ENCODE measurements at places on chromosomes 4 and X.

GRCh38 chr4:38236003-38236402 is 275.8 kb downstream of the PTTG2 start:
- DNase-seq = no peak

DNA sequence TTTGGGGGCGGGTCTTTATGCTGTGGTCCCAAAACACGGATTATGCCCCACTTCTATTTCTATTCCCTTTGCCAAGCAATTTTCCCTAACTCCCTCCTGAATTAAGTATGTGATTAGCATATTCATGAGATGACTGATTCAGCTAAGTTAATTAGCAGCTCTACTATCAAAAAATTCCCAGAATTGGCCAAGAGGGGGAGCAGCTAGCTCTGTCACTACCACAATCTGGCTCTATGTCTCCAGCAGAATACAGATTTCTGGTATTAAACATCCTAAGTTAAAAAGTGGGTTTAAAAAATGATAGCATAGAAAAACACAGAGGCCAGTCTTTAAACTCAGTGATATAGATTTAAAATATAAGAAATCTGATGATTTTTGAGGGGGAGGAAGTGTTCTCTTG is 80.3 kb downstream of the GPC4 start:
- DNase-seq = no peak

GRCh38 chr4:37852376-37852775 is 25.9 kb downstream of the PGM2 start:
- DNase-seq = no peak

GRCh38 chr4:183903021-183903760 is 1.9 kb upstream of the STOX2 start:
- no peak for DNase-seq

DNA sequence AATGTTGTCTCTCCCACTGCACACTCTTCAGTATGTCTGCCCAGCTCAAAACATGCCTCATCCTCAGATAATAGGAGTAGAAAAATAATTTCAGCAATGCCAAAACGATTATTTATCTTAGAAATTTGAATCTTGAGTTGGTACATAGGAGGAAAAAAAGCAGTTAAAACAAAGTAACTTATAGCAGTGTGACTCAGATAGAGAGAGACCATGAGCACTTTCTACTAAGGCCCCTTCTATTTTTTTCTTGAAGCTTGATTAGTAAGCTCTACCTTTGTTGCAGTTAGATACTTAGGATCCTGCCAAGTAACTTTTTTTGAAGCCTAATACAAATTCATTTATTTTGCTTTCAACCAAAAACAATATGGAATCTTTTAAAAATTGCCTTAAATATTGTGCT is 212.3 kb downstream of the MAD2L1 start:
- no peak for DNase-seq

GRCh38 chr4:155972098-155972497 is 18.4 kb upstream of the CTSO start:
- no peak for DNase-seq

DNA sequence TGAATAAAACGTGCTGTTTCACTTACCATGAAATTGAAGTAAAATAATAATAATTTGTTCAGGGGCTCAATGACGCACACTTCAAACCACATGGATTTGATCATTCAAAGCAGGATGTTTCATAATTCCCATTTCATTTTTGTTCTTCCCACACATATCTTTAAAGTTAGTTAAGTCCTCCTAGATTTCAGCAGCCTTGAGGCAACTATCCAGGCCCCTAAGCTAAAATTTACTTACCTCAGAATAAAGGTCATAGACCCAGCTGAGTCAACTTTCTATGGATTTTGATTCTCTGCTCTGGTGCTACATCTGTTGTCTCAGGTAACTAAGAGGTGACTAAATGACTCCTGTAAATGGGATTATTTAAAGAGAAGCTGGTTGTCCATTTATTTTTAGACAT is 25.0 kb downstream of the GPR174 start:
- no peak for DNase-seq

DNA sequence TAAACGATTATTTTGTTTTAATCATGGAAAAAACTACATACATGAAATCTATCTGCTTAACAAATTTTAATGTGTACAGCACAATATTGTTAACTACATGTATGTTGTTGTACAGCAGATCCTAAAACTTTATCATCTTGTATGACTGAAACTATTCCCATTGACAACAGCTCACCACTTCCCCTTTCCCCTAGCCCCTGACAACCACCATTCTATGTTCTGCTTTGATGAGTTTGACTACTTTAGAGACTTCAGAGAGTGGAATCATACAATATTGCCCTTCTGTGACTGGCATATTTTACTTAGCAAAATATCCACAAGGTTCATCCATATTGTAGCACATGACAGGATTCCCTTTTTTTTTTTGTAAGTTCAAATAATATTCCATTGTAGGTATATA is 185.9 kb downstream of the CFAP299 start:
- no peak for DNase-seq

DNA sequence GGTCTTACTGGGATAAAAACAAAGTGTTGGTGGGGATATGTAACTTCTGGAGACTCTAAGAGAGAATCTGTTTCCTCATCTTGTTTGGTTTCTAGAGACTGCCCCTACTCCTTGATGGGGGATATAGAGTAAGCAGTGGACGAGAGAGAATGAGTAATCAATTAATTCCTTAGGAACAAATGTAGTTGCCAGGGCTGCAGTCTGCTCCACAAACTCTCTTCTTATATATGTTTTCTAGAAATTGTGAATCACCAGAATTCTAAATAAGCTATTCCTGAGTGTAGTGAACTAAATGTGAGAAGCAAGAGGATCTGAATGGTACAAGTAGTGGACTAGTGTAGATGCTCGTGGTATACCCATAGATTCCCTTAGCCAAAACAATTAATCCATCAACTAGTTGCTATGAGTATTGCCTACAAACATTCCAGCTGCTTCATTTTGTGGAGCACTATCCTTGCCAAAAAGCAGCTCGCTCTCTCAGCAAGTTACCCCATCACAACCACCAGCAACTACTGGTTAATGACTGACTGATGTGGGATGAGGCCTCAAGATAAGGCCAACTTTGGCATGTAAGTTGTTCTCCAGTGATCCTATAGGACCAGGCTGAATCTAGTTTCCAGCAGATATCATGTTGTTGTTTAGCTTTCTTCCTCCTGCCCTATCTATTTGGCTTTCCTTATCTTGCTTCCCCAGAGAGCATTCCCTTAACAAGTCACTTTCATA is 273.0 kb downstream of the SLC7A11 start:
- DNase-seq = no peak

DNA sequence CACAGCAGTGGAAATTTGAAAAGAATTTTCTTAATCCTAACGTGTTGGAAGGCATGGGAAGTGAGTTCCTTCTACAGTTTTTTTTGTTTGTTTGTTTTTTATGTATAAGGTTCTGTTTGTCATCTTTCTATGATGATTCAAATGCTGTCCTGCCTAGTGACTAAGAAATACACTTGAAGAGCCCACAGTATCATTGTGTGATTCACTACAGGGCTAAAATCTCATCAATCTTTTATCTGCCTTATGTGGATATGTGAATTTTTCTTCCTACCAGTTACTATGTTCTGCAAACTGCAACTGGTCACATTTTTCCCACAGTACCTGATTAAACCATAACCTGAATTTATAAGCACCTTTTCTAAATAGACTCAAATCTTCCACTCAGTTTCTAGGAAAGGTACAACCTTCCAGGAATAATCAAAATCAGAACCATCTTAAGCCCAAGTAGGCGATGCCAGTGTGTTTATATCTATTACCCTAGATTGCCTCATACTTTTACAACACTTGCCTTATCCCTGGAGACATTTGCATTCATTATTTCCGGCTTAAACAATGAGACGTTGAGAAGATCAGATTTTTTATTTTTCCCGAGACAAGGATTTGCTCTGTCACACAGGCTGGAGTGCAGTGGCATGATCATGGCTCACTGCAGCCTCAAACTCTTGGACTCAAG is 214.6 kb upstream of the GALNT7 start:
- no peak for DNase-seq

- DNase-seq = no peak
Measured at GRCh38 chr4:4364061-4364460, 22.8 kb upstream of the NSG1 start.

GRCh38 chrX:139692908-139693307 is 15.1 kb downstream of the MCF2 start:
- DNase-seq = no peak

DNA sequence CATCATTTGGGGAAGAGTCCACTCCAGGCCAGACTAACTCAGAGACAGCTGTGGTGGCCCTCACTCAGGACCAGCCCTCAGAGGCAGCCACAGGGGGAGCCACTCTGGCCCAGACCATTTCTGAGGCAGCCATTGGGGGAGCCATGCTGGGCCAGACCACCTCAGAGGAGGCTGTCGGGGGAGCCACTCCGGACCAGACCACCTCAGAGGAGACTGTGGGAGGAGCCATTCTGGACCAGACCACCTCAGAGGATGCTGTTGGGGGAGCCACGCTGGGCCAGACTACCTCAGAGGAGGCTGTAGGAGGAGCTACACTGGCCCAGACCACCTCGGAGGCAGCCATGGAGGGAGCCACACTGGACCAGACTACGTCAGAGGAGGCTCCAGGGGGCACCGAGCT is 3.3 kb upstream of the ERAS start:
- DNase-seq = no peak

- DNase-seq = no peak
Measured at GRCh38 chrX:33194876-33195433, 16.4 kb downstream of the DMD start.

- DNase-seq = no peak
Measured at GRCh38 chr4:145177906-145178538, 2.4 kb downstream of the OTUD4 start.

DNA sequence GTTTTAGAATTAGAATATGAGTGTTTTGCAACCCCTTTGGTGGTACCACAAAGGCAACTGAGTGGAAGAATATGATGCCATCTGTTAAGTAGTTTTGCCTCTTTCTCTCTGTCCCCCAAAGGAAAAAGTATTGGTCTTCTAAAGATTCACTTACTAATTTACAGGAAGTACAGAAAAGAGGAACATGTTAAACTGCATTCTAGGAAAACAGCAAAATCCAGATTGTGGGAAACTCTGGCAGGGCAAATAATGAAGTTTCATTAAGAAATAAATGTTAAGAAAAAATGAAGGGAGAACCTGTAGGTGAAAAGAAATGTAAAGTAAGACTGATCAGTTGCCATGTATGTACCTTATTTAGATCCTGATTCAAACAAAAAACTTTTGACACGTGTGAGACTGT is 39.3 kb downstream of the NSUN7 start:
- DNase-seq = no peak

- DNase-seq = no peak
Measured at GRCh38 chrX:134949271-134949670, 41.5 kb upstream of the SMIM10 start.

- no peak for DNase-seq
Measured at GRCh38 chr4:101421386-101421785, 74.1 kb upstream of the PPP3CA start.

- no peak for DNase-seq
Measured at GRCh38 chr4:184344899-184345572, 127.4 kb upstream of the ENPP6 start.

GRCh38 chrX:94551831-94552230 is 877.8 kb downstream of the FAM133A start:
- DNase-seq = no peak

- DNase-seq = no peak
Measured at GRCh38 chr4:147351083-147351787, 129.7 kb upstream of the EDNRA start.

GRCh38 chrX:111339212-111339611 is 68.9 kb upstream of the CAPN6 start:
- no peak for DNase-seq

GRCh38 chrX:154481911-154482601 is 3.0 kb upstream of the LAGE3 start:
- DNase-seq = no peak

DNA sequence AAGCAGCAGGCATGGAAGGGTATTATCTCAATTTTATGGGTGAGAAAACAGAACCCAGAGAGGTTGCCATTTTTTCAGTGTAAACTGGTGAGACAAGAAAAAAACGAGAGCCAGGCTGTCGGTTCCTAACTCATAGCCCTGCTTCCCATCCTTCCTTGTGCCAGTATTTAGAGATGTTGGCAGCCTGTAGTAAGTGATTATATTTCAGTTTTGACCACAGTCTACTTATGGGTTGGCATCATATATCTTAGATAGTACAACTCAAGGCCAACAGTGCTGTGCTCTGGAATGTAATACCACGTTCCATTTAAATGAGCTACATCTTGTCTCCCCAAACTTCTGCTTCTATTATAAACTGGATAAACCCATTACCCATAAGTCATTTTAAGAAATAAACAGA is 40.8 kb downstream of the XK start:
- no peak for DNase-seq

DNA sequence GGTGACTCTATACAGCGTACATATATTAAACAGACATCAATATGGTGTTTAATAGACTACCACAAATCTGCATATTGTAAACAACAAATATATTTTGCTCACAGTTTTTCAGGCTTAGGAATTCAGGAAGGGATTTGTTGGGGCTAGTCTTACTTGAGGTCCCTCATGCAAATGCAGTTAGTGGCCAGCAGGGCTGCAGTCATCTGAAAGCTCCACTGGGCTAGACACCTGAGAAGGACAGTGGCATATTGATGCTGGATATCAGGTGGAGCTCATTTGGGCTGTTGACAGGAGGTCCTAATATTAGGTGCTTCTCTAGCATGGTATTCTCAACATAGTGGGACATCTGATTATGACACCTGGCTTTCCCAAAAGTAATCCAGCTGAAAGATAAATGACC is 493.8 kb upstream of the PABPC4L start:
- DNase-seq = no peak

GRCh38 chrX:134999469-134999868 is 8.7 kb downstream of the SMIM10 start:
- DNase-seq = no peak

DNA sequence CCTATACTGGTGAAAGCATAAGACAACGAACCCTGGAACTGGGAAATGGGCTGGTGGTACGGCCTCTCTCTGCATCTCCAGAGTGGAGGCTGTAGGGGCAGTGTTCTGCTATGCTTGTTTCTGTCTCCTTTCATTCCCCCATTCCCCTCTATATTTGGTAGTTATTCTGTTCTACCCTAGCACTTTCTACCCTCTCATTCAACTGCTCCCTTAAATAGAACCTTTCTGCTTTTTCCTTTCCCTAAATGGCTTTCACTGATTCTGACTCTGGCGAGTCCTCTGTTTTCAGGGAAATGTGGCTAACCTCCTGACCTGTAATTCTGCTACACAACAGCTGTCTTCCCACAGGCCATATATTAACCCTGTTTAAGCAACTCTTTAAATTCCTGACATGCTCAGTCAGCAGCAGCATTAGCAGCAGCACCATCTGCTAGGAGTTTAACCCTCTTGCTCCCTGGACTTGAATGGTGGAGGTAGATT is 94.2 kb downstream of the CXCL13 start:
- peak; percentile 37 for DNase-seq

GRCh38 chr4:8726344-8726851 is 133.8 kb downstream of the CPZ start:
- no peak for DNase-seq

DNA sequence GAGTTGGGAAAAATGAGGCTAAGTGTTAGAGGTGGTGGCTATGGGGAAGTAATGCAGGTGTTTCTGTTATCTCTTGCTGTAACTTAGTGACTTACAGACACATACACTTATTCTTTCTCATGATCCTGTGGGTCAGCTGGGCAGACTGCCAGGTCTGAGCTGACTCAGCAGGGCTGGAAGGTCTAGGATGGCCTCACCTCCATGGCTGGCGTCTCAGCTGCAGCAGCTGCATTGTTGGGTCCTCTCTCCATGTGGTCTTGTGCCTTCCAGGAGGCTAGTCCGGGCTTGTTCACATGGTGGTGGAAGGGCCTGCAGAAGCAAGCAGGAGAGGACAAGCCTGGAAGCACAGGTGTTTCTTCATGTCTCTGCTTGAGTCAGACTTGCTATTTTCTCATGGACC is 172.7 kb downstream of the NHS start:
- no peak for DNase-seq

Data from BJ (cell line).